Stimulated activated CD8-positive, alpha-beta memory T cell treated with anti-CD3 and anti-CD28 coated beads, Interleukin-2, amount 100 ng/mL, for 1 hour (primary cell): ENCODE measurements at places on chromosomes 5 and 9.

GRCh38 chr9:26945591-26945990 is 1.5 kb downstream of the PLAA start:
- no peak for DNase-seq

DNA sequence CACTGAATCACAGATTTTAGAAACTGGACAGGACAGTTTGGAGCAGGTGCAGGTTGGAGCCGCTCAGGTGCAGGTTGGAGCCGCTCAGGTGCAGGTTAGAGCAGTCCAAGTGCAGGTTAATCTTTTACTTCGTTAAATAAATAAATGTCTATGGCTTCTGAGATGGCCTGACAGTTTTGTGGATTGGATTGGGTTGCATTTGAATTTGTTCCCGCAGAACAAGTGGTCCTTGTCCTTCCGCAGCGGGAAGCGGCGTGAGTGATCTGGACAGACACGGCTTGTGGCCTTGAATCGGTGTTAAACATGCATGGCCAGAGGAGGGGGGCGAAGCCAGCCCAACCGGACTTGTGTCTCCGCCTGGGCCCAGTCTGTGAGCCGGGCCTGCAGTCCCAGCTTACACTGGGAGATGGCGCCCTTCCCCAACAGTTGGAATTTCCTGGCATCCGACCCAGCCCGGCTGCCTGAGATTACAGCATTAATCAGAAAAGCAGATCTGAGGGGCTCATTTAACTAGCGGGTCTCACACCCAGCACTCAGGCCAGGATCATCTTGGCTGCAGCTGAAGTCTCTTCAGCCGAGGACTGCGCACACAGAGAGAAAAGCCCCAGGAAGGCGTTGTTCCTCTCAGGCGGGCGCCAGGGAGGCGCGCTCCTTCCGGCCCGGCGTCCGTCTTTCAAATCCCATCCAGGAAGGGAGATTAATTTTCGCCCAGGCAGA is 1.5 kb upstream of the OLFM1 start:
- DNase-seq, result no peak

- DNase-seq, result no peak
These were observed 47.1 kb downstream of the C9orf57 start for GRCh38 chr9:72013292-72013760.

- DNase-seq, result no peak
These were observed 19.7 kb downstream of the PTTG1 start for GRCh38 chr5:160441311-160441781.

DNA sequence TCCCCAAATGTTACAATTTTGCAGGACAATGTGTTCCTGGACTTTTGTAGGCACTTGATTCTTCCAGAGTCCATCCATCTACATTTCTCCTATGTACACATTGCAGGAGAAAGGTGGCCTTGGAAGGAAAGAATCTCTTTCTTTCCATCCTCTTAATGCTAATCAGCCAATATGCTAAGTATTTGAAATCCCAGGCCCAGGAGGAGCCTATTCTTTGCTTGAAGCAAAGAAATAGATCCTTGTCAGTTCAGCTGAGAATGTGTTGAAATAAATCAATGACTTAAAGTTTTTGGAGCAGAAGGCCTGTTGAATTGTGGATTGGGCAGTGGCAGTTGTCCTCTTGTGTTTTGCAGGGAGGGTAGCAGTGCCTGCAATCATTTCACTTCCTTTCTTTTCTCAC is 113.3 kb downstream of the PTTG1 start:
- no peak for DNase-seq

DNA sequence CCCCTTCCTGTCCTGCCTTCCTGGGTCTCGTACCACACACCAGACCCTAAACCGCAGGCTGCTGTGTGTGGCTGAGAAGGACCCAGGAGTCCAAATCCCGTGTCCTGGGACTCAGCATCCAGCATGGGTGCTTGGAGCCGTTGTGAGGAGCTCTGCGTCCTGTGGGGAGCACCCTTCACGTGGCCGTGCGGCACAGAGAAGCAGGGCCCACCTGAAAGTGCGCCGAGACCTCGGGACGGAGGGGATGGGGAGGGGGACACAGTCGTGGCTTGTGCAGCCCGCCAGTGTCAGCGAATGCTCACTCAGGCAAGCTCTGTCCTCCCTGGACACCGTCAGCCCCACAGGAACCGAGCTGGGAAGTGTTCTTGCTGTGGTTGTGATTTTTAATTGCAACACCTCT is 244.6 kb downstream of the CACNA1B start:
- DNase-seq, result no peak

- no peak for DNase-seq
These were observed 101.2 kb upstream of the PANK3 start for GRCh38 chr5:168680395-168680794.

GRCh38 chr5:125348936-125349831 is 602.7 kb upstream of the ZNF608 start:
- DNase-seq, result no peak

GRCh38 chr5:63860379-63860778 is 101.9 kb downstream of the HTR1A start:
- DNase-seq, result no peak

GRCh38 chr5:93193431-93194347 is 387.3 kb downstream of the NR2F1-AS1 start:
- no peak for DNase-seq

GRCh38 chr5:88396751-88397281 is 128.2 kb upstream of the TMEM161B start:
- DNase-seq, result no peak

DNA sequence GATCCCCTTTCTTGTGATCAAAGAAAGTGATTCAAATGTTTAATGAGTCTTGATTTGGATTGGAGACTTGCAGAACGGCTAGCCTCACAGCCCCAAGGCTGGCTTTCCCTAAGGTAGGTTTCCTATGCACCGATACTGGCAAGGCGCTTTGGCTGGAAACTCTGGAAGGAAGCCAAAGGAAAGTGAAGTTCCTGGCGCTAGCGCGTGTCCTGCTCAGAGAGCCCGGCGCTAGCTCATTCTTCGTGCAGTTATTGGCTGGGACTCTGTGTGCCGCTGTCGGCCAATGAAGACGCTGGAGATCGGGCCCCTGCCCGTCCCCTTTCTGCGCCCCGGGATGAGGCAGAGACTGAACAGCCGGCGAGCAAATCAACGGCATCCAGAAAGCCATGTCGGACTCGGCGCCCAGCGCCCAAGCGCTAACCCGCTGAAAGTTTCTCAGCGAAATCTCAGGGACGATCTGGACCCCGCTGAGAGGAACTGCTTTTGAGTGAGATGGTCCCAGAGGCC is at the start of gene PCDHGC3:
Gene PCDHGC3 (plus strand): TSS at position 342 of the 507 bp plus-strand sequence. CDS start 151 bp downstream, at position 493.
- DNase-seq, result no peak

- no peak for DNase-seq
These were observed 9.7 kb downstream of the RAD1 start for GRCh38 chr5:34905564-34905963.

- no peak for DNase-seq
These were observed 94.7 kb downstream of the RICTOR start for GRCh38 chr5:38979535-38979934.

DNA sequence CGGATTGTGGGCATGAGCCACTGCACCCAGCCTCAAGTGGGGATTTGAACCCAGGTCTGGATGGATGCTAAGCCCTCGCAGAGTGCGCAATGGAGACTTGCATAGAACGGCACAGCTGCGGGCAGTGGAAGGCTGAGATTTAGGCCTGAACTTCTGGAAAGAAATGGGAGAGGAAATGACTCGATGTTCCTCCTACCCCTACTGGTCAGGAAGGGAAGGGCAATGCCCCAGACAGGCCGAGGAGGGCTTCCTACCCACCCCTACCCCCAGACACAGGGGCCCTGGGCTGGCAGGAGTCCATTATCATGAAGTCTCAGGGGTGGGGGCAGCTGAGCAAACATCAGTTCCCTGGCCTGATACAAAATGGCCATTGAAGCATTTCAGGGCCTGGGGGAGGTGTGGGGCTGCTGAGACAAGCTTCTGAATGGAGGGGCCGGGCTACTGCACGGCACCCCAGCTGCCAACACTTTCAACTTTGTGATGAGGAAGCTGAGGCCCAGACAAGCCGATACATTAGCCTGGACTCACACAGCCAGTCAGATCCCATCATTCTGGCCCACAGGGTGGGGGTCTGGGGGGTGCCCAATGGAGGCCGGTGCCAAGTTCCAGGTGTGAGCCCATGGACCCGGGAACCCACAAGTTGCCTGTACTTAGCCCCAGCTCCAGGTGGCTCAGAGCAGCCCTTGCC is 13.5 kb upstream of the WDR38 start:
- no peak for DNase-seq

DNA sequence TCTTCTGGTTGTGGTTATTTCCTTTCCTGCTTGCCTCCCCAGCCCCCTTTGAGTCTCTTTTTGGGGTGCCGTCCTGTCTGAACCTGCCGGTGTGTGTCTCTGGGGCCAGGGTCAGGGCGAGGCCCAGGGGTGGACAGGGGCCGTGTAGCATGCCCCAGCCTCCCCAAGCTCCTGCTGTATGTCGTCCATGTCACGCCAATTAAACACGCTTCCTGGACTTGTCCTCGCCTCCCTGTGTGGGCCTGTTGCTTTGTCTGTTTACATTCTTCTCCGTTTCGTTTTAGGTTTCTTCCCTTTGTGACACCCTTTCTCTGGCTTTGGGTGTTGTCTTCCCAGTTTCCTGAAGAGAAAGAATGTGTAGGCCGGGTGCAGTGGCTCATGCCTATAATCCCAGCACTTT is 28.5 kb upstream of the HMCN2 start:
- DNase-seq, result no peak

- no peak for DNase-seq
These were observed 1.1 kb downstream of the MAMDC2 start for GRCh38 chr9:70044490-70045307.

DNA sequence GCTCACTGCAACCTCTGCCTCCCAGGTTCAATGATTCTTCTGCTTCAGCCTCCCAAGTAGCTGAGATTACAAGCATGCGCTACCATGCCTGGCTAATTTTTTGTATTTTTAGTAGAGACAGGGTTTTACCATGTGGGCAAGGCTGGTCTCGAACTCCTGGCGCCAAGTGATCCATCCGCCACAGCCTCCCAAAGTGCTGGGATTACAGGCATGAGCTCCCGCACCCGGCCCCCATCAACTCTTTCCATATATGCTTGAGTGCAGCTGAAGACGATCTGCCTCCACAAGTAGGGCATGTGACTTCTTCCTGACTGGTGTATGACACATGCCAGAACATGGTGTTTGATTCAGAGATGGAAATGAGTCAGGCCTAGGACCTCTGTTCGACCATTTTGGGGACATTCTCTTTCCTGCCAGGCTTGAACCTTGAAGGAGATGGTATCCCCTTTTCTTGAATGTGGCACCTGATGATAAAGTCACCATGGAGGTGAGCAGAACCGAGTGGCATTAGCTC is 7.5 kb upstream of the CNOT6 start:
- DNase-seq, result no peak

GRCh38 chr5:24294333-24294732 is 350.4 kb downstream of the CDH10 start:
- no peak for DNase-seq

GRCh38 chr5:177427919-177428573 is 1.6 kb downstream of the GRK6 start:
- DNase-seq, result no peak

DNA sequence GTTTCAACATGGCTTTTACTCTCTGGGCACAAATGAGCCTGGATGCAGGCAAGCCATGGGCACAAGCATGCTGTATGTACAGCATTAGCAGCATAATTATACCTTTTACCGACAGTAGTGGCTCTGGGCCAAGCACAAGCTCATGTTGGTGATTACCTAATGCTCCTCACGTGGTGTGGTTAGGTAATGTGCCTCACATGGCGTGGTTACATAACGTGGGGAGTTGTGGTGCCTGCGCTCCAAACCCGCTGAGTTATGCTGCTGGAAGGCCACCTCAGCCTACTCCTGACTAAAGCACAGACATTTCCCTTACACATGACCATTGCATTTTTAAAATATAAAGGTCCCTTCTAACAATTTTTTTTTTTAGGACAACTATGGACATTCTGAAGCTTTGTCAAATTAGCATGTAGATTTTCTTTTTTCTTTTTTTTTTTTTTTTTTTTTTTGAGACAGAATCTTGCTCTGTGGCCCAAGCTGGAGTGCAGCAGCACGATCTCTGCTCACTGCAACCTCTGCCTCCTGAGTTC is 794.0 kb downstream of the EFNA5 start:
- no peak for DNase-seq

DNA sequence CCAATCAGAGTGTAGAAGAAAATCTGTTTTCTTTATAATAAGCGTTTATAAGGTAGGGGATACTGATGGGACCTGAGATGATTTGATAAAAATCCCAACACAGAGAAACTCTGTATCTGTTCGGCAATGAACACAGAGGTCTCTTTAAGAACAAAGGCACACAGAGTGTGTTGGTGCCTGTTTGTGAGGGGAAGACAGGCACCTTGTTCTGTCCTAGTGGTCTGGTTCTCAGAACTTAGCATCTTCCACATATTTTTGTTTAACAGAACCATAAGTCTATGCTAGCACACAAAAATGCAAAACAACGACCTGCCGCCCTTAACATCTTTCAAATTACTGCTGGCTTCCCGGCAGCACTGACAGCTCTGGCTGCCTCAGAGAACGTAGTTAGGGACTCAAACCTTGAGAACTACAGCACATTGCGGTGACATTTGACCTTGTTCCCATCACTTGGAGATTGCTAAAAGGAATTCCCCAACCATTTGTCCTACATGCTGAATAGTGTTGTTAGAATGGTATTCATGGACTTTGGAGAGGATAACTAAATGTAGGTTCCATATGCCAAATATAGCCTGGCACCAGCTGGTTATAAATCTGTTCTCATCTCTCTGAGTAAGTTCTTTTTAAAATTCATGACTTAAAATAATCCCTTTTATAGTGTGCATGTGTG is 871.7 kb upstream of the TYRP1 start:
- DNase-seq, result no peak

- DNase-seq, result no peak
These were observed 33.2 kb upstream of the CSF1R start for GRCh38 chr5:150119421-150120061.

DNA sequence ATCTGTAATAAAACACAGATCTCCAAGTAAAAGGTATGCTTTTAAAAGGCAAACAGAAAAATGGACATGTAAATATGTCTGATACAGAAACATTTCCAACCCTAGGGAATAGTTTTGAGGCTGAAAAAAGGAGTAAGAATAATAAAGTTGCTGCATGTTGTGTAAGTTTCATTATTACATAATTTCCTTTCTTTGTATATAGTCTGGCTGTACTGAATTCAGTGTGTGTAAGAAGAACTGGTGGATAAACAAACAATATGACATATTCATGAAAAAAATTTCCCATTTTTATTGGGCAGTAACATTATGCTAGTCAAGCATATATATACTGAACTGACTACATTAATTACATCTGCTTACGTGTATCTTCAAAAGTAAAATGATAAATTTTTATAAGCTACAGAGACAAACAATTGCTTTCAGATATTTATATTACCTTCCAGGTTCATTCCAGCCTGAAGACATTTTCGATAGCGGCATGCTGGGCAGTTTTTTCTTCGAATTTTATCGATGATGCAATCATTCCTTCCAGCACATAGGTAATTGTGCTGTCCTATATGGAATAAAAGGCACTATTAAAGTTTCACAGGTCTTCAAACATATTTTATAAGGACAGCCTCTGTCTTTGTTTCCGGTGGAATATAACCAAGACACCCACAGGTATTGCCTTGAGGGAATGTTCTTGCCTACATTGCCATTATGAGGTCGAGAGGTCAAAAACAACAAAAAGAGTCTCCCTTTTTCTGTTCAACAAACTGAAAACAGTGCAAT is 93.6 kb downstream of the NR3C1 start:
- no peak for DNase-seq

GRCh38 chr5:63686938-63687337 is 275.3 kb downstream of the HTR1A start:
- no peak for DNase-seq
